ENCODE measurements at places on chromosomes 5 and 9.
A peak's percentile ranks its signal among the peaks of the same experiment; 100 is the strongest.

- no peak for DNase-seq
Observed at GRCh38 chr5:32474209-32474854, 29.8 kb upstream of the ZFR start.

DNA sequence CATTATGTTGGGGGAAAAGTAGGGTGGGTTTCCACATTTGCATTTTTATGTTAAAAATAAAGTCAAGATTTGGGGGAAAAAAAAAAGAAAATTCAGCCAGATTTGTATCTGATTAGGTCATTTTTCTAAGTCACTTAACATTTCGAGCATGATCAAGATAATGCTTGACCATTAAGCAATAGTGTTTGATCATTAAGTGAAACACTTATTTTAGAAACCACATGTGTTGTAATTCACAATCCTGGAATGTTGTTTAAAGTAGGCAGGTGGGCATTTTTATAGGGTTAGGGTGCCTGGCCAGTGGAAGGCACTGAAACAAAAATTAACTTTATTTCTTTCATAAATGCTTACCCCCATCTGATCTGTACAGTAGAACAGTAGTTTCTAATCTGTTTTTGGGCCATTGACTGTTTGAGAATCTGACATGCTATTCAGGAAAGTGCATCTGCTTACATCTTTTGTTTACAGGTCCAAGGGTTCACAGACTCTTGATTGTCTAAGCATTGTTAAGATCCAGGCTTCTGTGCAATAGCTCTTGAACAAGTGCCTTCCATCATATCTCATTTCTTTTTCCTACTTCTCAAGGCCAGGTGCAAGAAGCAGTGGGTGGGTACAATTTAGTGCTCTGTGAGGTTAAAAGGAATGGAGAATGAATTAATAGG is 9.1 kb downstream of the ZCCHC9 start:
- DNase-seq, result no peak

GRCh38 chr5:61394078-61394704 is 62.1 kb downstream of the ZSWIM6 start:
- no peak for DNase-seq

GRCh38 chr5:124746916-124747790 is 714 bp upstream of the ZNF608 start:
- DNase-seq, result no peak

GRCh38 chr9:211557-211956 is 3.1 kb upstream of the DOCK8 start:
- DNase-seq, result no peak

DNA sequence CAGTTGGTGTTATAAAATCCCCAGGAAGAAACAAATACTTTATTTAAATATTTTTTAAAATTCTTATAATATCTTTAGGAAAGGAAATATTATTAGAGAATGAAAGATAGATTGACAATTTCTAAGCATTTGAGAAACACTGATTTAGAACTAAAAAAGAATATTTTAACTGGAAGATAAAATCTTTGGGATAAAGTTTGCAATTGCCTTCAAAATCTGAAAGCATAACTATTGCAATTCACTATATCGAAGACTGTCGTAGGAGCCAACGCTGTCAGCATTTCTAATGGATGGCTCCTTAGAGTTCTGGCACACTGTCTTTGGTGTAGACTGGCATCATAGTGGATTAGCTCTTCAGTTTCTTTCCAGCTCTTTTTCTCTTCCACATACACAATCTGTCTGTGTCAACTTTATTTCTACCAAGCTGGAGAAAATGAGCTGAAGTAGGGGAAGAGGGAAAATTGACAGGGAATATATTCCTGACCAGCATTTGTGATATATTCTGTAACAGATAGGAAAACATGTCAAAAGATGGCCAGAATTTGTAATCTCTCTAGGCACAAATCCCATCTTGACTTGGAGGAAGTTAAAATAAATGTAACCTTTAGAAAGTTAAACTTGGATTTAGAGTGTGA is 1561.4 kb downstream of the MAT2B start:
- no peak for DNase-seq

GRCh38 chr5:147479444-147479843 is 30.4 kb downstream of the DPYSL3 start:
- DNase-seq, result no peak

DNA sequence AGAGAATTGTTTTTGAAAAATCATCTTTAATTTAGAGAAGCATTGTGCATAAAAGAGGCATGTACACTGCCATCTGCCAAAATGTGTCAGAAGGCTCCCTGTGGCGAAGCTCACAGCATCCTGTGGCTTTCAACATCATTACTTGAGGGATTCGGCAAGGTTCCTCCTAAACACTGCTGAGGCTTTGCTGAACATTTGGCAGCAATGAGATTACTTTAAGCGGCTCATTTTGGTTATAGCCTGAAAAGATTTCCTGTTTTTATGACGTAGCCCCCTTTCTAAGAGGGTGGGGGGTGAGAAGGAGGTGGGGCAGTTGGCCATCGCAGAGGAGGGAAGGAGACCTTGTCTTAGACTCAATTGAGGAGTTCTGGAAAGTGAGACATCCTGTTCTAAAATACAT is 469.4 kb downstream of the RASEF start:
- DNase-seq, result no peak

DNA sequence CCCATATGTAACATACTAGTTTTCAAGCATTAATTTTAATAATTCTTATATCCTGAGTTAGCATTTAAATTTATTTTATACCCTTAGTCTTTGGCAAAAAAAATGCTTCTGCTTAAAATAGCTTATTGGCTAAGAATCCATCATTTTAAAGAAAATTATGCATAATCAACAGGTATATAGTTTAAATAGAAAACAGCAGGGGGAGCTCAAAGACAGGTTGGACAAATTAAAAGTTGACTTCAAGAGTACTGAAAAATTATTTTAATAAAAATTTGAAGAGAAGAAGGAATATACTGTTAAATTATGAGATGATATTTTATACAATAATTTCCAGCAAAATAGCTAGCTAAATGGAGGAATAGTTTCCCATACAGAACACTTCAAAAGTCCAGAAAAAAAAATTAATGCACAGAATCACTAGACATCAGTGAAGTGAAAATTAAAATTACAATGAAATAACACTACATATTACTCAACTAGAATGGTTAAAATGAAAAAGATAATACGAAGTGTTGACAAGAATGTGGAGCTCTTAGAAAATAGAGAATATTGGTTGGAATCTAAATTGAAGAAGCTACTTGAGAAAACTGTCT is 387.1 kb downstream of the PDE4D start:
- no peak for DNase-seq

GRCh38 chr9:5938449-5938848 is 47.8 kb downstream of the MLANA start:
- DNase-seq, result no peak

DNA sequence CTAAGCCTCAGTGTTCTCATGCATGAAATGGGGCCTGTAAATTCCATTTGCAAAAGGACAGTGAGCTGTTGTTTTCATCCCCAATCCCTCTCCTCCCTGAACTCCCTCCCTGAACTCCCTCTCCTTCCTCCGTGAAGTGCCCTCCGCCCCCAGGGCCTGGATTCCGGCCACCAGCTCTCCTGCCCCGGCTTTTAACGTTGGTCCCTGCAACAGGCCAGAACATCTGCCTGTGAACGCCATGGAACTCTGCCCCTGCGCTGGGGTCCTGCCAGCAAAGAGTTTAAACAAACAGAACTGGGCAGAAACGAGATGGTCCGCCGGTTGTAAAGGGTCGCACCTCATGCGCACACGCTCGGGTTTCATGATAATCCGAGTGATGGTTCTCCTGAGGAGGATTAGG is 62.4 kb downstream of the SMIM23 start:
- no peak for DNase-seq

DNA sequence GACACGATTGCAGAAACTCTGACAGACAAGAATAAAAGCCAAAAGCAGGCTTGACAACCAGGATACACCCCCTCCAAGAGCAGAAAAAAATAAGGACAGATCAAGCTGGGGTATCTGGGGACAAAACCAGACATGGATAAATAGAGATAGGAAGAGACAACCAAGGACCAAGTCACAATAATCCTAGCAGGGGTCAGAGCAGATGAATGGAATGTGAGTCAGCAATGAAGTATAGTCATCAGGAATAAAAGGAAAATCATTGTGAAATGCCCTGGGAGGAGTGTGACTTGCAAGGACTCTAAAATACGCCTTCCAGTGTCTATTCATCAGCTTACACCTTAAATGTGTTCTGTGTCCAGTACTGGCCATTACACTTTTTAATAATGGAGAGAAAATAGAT is 206.8 kb downstream of the CAAP1 start:
- DNase-seq, result no peak

GRCh38 chr5:137727623-137728022 is 8.3 kb downstream of the KLHL3 start:
- no peak for DNase-seq

- no peak for DNase-seq
Observed at GRCh38 chr5:105413406-105413990, 1850.9 kb upstream of the NUDT12 start.

- no peak for DNase-seq
Observed at GRCh38 chr9:33166231-33167083, 679 bp downstream of the B4GALT1 start.

GRCh38 chr5:1896602-1897376 is 14.1 kb upstream of the IRX4 start:
- DNase-seq, result no peak

- DNase-seq, result no peak
Observed at GRCh38 chr9:98830554-98830953, 23.1 kb downstream of the GALNT12 start.

- DNase-seq, result no peak
Observed at GRCh38 chr9:112890106-112891081, at the start of gene SLC46A2. TSS of gene SLC46A2 (minus strand) at chr9:112890876. CDS start at chr9:112890681, 195 bp downstream.

GRCh38 chr5:171149333-171149732 is 159.7 kb upstream of the TLX3 start:
- DNase-seq, result no peak

- no peak for DNase-seq
Observed at GRCh38 chr5:16740811-16741392, 124.1 kb upstream of the RETREG1 start.

GRCh38 chr5:11064763-11065450 is 303.9 kb upstream of the DAP start:
- DNase-seq, result no peak

DNA sequence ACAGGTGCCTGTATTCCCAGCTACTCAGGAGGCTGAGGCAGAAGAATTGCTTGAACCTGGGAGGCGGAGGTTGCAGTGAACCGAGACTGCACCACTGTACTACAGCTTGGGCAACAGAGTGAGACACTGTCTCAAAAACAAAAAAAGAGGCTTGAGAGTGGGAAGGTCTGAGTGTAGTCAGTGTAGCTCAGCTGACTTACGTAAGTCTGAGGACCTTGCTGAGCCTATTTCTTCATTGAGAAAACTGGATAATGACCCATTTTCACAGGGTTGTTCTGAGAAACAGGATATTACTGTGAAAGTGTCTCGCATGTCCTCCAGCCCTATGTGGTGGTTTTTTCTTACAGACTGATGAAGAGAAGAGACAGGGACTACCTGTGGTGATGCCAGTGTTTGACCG is 66.7 kb downstream of the WDR41 start:
- DNase-seq, result no peak

GRCh38 chr5:174329738-174330137 is 284.2 kb downstream of the NSG2 start:
- no peak for DNase-seq

DNA sequence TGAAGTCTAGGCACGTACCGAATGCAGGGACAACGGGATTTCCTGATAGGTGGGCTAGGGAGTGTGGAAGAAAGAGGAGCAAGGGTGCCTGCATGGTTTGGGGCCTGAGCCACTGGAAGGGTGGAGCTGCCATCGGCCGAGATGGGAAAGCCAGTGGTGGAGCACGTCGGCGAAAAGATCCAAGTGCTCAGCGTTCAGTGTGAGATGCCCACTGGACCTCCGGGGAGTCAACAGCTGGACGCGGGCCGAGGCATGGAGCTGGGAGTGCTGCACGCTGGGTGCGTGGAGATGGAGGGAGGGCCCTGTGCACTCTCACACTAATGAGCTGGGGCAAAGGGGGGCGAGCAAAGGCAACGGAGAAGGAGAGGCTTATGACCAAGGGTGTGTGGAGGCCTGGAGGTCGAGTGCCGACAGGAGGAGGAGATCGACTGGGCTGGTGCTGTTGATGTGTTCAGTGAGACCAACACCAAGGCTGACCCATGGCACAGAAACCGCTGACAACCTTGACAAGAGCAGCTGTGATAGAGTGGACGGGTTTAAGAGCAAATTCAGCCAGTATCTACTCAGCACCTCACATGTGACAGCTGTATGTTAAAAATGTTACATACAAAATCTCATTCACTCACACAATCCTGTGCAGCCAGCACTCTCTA is 85.7 kb downstream of the STK10 start:
- DNase-seq, result no peak

GRCh38 chr5:96140496-96140895 is 178.8 kb upstream of the ELL2 start:
- DNase-seq, result no peak

DNA sequence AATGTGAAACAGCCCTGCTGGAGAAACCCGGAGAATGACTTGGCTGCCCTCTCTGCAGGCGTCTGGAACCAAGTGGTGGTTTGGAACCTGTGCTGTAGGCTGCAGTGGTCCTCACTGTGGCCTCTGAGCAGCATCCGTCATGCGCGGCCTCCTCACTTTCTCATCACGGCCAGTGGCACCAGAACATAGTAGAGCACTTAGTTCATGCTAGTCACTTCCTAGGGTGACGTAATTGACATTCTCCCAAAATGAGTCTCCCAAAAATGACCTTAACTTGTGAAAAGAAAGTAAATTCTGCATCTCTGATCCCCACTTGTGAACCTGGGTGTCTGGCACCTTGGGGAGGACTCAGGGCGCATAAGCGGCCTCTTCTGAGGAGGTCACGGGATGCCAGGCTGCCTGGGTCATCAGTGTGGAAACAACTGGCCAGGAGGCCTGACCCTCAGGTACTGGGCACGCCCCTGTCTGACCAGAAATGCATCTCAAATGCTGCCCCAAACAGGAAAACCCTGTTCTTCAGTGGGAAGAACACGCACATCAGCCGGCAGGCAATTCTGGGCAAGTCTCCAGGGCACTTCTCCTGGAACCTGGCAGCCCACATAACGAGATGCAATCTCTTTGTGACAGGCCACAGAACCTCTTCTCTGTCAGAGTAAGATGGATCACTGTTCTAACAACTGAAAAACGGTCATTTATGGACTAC is 36.6 kb upstream of the SPTLC1 start:
- DNase-seq, result no peak

GRCh38 chr9:92685022-92685421 is 15.1 kb upstream of the IPPK start:
- no peak for DNase-seq

GRCh38 chr5:132020568-132021339 is 9.3 kb upstream of the ACSL6 start:
- DNase-seq, result no peak

DNA sequence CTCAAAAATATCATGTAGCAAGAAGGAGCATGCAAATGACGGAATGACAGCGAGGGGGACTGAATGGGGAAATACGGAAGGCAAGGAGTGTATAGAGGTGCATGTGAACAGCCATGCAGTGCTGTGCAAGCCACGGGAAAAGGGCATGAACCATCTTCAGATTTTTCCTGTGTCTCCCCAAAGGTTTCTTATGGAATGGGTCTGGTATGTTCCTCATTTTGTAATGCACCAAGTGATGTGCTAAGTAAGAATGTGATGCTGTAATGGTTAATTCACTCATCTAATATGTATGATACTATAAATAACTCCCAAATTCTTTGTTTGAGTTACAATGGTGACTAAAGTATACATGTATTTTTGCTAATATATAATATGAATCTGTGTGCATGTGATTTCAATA is 99.0 kb upstream of the DAB2 start:
- DNase-seq, result no peak

GRCh38 chr9:69771775-69772418 is 12.1 kb upstream of the PTAR1 start:
- DNase-seq, result no peak

GRCh38 chr5:82169892-82170291 is 108.3 kb downstream of the RPS23 start:
- no peak for DNase-seq

GRCh38 chr5:34957857-34958690 is 28.7 kb downstream of the DNAJC21 start:
- peak; percentile 9 for DNase-seq
